ENCODE measurements at places on chromosomes 11 and 22.

DNA sequence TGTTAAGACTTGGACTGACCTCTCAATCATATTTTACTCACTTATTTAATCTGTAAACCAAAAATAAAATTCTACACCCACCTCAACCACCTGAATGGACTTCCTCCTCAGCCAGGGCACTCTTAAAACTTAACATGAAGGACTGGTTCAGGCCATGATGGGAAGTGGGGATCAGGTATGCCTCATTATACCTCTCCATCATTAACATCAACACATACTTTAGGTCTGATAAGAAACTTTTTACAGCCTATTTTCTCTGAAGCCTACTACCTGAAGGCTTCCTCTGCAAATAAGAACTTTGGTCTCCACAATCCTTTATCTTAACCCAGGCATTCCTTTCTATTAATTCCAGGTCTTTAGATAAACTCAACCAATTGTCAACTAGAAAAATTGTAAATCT, 390.0 kb downstream of the AASDHPPT start:
- no peak for DNase-seq

DNA sequence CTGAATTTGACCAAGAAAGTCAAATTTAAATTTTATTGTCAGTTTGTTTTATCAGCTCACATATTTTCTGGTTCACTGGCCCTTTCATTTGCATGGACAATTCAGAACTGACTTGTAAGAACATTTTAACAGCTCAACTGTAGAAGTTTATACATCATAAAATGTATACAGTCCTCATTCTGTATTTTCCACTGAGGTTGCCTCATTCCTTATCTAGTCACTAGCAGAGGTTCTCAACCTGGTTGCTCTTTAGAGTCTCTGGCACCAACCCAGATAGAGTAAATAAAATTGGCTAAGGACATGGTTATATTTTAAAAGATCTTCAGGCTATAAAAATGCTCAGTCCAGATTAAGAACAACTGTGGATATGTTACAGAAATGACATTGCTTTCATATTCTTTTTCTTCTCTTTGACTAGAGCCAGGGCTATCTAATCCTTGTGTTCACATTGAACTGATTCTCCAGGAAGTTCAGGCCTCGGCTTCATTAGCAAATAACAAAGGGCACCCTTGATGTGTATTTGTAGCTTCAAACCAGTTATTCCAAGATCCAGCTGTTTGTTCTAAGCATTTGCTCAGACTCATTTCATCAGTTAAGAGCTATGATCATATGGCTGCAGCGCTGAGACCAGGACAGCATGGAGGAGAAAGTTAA, 782.5 kb downstream of the ETS1 start:
- no peak for DNase-seq

DNA sequence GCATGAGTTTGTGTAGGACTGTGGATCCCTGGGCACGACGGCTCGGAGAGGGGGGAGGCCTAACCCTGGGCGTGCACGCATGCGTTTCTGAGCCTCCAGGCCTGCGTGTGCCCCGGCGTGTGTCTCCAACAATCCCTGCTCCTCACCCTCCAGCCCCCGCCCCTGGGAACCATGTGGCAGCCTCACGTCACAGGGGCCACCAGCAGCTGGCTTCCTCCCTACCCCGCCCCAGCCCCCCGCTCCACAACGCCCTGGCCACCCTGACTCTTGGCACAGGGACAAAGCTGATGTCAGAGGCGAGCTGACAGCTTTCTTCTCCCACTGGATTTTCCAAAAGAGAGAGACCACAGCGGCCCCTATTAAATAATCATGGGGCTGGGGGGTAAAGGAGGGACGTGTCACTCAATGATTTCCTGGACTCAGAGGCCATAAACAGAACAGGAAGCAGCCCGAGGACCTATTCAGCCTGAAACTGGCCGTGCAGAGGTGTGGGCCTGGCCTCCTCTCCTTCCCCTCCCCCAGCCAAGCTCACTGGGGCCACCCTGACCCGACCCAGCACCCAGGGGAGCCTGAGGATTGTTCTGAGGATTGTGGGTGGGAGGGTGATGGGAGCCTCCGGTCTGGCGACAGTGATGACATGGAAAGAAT, 6.8 kb upstream of the LIF start:
- DNase-seq = no peak

DNA sequence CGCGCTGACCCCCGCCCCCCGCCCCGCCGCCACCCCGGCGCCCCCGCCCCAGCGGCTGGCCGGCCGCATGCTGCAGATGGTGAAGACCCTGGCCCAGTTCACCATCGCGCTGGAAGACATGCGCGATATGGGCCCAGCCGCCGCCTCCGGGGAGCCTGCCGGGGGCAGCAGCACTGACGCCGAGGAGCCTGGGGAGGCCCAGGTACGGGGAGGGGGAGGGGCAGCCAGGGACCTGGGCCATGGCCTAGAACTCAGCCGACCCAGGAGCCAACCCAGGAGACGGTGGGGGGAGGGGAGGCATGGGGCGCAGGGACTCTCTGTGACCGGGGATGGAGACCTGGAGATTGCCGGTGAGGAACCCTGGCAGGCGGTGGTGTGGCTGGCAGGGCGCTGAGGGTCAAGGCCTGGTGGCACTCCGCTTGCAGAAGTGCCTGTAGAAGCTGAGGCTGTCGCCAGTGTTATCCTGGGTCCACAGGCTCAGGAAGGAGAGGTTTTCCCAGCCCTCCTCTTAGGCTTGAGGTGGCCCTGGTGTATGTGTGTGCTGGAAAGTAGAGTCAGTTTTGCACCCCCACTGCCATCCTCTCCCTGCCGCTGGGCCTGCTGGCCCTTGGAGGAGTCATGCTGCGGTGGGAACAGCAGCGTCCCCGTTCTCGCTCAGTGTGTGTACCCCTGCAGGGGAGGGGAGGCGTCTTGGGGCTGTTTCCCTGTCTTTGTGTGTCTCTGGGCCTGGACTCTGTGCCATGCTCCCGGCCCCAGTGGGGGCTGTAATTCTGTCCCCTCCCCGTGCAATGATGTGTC, 32.9 kb upstream of the RELT start:
- no peak for DNase-seq

- no peak for DNase-seq
Measured at GRCh38 chr11:97973352-97973857, 1047.3 kb upstream of the CNTN5 start.
